T-helper 1 cell (primary cell): ENCODE measurements at places on chromosomes 2 and 18.

GRCh38 chr2:203730883-203731282 lies 24.4 kb downstream of the CD28 start:
- DNase-seq = no peak

DNA sequence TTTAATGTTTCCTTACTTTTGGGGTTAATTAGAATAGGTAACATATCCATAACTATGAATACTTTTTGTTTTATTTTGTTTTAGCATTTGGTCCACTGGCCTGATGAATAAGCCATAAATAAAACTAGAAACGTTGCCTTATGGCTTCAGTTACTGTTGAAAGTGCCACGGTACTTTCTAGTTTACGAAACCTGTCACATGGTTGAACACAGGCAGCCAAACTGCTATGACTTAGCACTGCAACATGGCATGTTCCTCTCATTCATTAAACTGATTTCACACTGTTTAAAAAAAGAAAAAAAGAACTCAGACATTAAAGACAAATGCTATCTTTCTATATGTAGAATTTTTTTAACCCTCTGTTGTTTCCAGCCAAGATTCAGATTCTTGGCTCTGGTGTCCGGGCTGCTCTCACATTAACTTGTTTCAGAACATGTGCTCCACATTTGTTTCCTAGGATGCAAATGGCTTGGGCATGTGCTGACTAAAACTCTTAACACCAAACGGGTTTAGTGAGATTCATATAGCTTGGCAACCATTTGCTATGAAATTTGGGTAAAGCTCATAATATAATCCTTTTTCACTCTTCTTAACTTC lies 323.9 kb upstream of the RND3 start:
- DNase-seq = no peak

DNA sequence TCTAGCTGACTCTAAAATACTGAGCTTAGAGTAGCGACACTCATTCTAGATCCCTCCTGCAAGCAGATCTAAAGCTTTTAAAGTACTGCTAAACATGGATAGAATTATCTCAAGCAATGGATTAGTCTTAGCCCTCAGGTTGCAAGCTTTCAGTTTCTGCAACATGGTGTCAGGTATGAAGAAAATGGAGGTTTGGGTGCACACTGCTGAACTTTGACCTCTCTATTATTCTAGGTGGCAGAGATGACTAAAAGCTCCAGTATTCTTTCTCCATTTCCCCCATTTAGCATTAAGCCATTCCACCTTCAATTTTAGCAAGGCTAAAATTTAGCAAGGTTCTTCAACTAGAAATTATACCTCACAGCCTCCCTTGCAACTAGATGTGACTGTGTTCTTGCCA lies 117.0 kb downstream of the CACNB4 start:
- no peak for DNase-seq

DNA sequence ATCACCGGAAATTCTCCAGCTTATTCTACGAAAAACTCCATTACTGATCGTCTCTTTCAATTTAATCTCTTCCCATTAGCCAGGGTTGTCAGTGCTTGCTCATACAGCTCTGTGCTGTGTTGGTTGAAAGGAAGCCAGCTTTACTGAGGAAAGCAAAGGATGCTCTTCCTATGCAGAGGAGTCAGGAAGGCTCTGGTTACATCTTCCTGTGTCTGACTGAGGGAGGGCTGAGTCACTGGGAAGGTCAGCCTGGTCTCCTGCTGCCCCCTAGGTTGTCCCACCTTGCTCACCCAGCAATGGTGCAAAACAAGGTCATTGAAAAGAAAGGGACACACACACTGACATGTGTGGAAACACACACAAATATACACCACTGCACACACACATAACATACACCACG lies 975.6 kb downstream of the DCDC2C start:
- DNase-seq = no peak

GRCh38 chr2:25275575-25275965 lies 66.2 kb downstream of the DNMT3A start:
- no peak for DNase-seq

- DNase-seq = no peak
Measured at GRCh38 chr2:1670636-1671035, 73.7 kb downstream of the PXDN start.

DNA sequence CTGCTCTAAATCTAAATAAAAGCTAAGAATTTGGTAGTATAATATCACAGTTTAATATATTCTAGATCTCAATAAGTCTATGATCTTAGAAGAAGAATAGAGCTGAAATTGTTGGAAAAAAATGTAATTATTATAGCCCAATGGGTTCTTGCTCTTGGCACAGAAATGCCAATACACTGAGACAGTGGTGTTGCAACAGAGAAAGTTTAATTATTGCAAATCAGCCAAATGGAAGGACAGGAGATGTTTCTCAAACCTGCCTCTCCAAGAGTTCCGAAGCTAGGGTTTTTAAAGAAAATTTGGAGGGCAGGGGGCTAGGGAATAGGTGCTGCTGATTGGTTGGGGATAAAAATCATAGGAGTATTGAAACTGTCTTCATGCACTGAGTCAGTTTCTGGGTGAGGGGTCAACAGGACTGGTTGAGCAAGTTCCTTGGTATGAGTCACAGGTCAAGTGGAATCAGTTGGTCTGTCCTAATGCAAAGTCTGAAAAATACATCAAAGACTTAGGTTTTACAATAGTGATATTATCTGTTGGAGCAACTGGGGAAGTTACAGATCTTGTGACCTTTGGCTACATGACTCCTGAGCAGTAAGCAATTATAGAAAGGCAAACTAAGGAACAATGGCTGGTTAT lies 228.6 kb downstream of the CD226 start:
- DNase-seq = no peak

DNA sequence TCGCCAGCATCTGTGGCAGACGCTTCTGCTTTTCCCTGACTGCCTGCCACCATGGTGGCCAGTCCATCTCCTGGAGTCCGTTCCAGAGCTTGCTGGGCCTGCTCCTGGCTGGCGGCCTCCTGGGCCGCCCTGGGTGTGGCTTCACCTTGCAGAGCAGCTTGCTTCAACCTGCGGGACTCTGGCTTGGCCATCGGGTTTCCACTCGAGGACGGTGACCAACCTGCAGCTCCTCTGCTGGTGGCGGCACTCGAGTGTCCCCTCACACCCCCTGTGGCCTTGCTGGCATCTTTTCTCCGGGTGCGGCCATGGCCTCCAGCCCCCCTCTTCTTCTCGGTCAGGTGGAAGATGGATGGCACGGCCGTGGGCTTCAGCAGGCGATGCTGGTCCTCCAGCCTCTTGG lies 3.4 kb downstream of the THAP4 start:
- no peak for DNase-seq

GRCh38 chr2:135694711-135695110 lies 46.9 kb upstream of the UBXN4 start:
- no peak for DNase-seq

DNA sequence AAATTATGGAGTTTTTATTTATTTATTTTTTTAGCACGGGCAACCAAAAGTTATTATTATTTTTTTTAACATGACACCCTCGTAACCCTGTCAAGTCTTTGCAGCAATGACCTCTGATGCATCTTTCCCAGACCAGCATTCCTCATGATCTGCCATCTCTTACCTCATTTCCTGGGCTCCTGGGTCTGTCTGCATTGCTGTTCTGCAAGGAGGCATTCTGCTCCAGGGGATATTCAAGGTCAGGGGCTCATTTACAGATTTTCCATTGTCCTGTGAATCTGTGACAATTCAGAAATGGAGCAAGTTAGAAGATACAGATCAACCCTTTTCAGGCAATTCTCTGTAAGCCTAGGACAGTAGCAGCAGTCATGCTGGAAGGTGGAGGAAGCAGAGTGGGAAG lies 43.0 kb downstream of the NGEF start:
- no peak for DNase-seq

DNA sequence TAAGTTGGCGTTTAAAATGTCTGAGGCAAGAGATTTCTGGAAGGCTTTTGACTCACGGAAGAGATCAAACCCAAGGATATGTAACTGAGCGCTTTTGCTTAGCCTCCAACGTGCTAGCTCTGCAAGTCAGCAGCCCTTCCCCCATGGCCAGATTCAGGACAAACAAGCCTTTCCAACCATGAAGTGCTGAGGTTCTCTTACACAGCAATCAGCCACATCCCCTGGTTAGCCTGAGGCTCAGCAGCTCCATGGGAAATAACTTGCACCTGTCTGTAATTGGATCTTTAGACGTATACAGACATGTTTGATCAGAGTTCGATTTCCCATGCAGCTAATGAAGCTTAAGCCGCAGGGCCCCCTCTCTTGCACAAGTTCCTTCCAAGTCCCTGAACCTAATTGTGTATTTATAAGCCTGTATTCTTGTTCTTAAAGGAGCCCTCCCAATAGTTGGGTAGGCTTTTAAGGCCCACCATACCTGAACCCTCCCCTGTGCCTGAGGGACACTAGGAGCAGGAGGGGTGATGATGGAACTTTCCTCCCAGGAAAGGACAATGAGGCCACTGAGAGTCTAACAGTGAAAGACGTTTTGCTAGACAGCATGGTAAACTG lies 2.1 kb upstream of the TMEM131 start:
- no peak for DNase-seq

GRCh38 chr18:676069-676468 lies 18.6 kb downstream of the TYMS start:
- no peak for DNase-seq

GRCh38 chr2:216633616-216634369 lies 573 bp downstream of the IGFBP2 start:
- DNase-seq = no peak

GRCh38 chr2:105671156-105671555 lies 73.6 kb upstream of the NCK2 start:
- DNase-seq = no peak

GRCh38 chr2:127953849-127954248 lies 68.1 kb upstream of the AMMECR1L start:
- no peak for DNase-seq

DNA sequence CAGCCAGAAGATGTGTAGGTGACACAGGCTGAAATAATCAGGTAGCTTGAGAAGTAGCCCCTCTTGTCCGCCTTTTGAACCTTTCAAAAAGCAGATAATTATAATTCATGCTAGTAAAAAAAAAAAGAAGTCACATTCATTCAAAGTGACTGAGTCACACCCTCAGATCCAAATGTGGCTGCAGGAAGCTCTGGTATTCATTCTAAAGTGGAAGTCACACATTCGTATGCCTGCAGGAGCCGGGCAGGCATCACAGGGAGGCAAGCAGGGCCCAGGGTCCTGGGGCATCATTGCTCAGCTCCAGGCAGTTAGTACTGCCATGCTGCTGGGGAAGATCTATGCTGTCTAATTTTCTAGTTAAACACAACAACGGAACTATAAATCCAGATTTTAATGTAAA lies 21.7 kb upstream of the RAB11FIP5 start:
- DNase-seq = no peak

- no peak for DNase-seq
Measured at GRCh38 chr2:168428431-168428830, 27.6 kb upstream of the CERS6 start.

GRCh38 chr2:60051991-60052390 lies 501.5 kb downstream of the BCL11A start:
- DNase-seq = no peak

GRCh38 chr18:14961991-14962390 lies 214.0 kb downstream of the ANKRD30B start:
- DNase-seq = no peak

DNA sequence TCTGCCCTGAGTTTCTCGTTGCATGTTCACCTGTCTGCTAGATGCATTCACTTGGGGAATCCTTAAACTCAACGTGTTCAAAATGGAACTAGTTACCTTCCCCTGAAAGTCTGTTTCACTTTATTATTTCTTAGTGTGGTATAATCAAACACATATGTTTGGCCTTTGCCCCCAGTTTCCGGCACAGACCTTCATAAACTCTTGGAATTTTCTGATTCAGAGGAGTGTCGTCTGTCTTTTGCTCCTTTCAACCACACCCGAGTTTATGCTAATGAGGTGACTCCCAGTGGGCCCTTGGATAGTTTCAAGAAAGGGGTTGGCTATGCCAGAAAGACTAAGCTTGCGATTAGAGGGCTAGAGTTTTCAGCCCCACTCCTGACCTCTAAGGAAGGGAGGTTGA lies 198.9 kb downstream of the CDCA7 start:
- DNase-seq = no peak

DNA sequence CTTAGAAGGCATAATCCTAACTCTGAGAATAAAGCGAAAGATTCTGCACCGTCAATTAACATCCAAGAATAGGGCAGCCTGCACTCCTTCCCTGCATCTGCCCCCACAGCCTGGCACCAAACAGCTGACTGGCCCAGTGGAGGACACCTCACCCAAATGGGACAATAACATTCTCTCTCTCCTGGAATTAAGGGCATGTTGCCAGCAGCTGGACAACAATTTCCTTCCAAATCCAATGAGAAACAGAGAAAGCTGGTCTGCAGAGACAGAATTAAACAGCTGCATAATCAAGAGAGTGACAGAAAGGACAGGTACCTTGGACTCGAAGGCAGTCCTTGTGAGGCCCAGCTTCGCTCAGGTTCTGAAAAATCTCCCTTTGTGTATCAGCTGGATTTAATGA lies 15.0 kb downstream of the COX7A2L start:
- no peak for DNase-seq
